ENCODE measurements at places on chromosomes 11 and 22.

DNA sequence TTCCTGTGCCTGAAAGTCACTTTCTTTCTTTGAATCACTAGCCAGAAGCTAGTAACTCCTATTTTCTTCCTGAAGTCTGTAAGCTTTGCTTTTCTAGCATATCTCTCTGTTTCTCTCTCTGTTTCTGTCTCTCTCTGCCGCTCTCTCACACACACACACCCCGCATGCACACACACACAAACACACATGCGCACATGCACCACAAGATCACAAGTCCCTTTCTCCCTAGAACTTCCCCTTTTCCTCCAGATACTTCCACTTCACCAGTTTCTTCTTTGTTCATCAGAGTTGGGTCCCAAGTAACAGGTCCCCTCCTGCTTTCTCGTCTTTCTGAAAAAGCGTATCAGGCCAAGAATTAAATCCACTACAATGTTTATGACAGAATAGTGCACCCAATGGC, 148.5 kb upstream of the HSD17B12 start:
- DNase-seq: no peak

DNA sequence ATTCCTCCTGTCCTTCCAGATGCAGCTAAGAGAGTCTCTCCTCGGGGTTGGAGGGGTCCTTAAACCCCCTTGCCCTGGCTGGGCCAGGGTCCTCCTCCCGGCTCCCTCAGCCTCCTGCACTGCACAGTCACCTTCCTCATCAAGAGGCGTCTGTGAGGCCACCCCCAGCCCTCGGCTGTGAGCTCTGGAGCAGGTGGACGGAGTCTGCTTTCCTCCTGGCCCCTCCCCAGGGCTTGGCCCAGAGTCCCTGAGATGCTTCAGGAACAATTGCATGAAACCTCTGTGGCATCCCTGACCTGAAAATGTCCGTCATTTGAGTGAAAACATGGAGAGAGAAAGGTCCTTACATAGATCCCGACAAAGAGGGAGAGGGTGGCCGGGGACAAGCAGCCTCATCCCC, 6.7 kb upstream of the FGF3 start:
- DNase-seq: no peak

- no peak for DNase-seq
These were observed 824 bp upstream of the CBX6 start for GRCh38 chr22:38872831-38873248.

GRCh38 chr11:119774172-119774763, 45.3 kb upstream of the NECTIN1 start:
- DNase-seq: no peak

DNA sequence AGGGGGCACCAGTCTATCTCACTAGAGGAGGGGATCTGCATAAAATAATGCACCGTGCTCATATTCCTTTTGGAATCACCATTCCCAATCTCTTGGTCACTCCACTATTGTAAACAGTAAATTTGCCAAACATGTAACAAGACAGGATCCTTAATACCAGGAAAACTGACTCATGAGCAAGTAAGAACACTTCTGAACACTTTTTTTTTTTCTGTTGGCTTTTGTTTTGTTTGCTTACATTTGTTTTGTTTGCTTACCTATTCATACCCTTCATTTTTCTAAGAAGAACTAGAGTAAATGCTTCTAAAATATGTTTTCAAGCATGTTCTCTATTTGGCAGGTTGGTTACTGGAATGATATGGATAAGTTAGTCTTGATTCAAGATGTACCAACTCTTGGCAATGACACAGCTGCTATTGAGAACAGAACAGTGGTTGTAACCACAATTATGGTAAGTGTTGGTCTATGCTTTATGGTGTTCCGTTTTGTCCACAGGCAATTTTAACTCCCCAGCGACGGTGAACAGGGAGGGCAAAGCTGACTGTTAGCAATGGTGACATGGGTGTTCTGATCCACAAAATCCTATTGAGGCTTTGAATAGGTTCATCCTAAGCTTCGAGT, 111.8 kb downstream of the MSANTD4 start:
- no peak for DNase-seq

DNA sequence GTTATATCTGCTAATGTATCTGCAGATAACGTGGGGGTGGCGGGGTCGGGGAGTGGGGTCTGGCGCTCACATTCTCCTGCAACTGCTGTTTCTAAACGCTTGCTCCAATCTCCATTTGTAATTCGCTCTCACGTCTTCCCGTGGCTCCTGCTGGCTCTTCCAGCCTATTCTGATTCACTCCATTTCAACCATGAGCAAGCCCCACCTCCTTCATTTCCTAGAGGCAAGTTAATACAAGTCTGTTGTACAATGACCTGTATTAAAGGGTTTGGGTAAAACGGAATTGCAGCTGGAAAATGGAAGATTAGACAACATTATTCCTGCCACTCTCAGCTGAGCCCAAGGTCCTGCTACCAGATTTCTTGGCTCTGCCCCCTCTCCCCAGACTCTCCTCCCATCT, 132.3 kb downstream of the CSNK2A3 start:
- no peak for DNase-seq

- DNase-seq: no peak
These were observed 71.8 kb downstream of the PHF21A start for GRCh38 chr11:46049325-46049897.

DNA sequence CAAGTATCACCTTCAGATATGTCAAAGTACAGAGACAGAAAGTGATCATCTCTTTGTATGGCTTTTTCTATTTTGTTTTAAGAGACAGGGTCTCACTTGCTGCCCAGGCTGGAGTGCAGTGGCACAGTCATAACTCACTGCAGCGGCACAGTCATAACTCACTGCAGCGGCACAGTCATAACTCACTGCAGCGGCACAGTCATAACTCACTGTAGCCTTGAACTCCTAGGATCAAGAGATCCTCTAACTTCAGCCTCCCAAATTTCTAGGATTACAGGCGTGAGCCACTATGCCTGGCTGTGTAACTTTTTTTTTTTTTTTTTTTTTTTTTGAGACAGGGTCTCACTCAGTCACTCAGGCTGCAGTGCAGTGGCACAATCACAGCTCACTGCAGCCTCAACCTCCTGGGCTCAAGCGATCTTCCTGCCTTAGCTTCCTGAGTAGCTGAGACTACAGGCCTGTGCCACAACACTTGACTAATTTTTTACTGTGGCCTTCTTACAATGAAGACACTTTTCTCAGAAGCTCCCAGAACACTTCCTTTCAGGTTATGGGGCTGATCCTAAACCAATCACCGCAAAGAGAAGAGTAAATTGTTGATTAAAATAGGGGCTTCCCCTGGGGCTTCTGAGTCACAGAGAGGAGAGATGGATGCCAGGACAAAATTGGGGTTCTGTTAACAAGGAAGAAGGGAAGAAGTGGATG, 9.0 kb upstream of the HIKESHI start:
- no peak for DNase-seq

DNA sequence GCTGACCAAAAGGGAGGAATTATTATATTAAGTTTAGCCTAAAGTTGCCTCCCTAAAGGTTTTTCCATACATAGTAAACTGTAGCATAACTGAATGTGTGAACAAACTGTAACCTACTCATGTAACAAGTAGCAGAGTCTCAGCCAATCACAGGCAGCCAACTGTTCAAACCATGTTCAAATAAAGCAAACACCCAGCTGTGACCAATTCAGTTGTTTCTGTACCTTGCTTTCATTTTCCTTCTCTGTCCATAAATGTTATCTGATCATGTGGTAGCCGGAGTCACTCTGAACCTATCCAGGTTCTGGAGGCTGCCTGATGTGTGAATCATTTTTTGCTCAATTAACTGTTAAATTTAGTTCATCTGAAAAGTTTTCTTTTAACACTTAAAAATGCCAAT, 373.5 kb downstream of the GUCY1A2 start:
- no peak for DNase-seq

- DNase-seq: no peak
These were observed 79.7 kb upstream of the C11orf87 start for GRCh38 chr11:109342261-109342660.

GRCh38 chr11:16088774-16089173, 267.6 kb downstream of the SOX6 start:
- no peak for DNase-seq

- no peak for DNase-seq
These were observed 14.9 kb downstream of the NCR3LG1 start for GRCh38 chr11:17366495-17366894.

- no peak for DNase-seq
These were observed 340.7 kb downstream of the LARGE1 start for GRCh38 chr22:33579448-33580093.

GRCh38 chr11:109849946-109850345, 243.2 kb upstream of the ZC3H12C start:
- no peak for DNase-seq

GRCh38 chr11:62457478-62457877, 38.6 kb downstream of the SCGB1A1 start:
- DNase-seq: no peak

DNA sequence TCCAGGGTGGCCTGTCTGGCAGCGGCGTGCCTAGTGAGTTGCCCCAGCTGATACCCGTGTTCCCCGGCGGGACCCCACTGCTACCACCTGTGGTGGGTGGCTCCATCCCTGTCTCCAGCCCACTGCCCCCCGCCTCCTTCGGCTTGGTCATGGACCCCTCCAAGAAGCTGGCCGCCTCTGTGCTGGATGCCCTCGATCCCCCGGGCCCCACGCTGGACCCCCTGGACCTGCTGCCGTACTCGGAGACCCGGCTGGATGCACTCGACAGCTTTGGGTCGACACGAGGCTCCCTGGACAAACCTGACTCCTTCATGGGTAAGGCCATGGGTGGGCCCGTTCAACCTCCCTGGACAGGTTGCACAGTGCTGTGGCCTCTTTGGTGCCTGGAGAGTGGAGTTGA, 38.5 kb downstream of the ZC3H7B start:
- no peak for DNase-seq

GRCh38 chr22:35465109-35465701, 65.3 kb downstream of the MCM5 start:
- no peak for DNase-seq

DNA sequence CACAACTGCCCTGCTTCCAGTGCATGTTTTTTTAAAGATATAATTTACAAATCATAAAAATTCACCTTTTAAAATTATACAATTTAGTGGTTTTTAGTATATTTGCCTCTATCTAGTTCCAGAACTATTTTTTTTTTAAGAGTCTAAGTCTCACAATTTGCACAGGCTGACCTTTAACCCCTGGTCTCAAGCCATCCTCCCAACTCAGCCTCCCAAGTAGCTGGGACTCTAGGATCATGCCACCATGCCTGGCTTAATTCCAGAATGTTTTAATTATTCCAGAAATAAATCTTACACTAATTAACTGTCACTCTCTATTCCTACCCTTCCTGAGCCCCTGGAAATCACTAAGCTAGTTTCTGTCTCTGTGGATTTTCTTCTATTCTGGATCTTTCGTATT, 1.4 kb upstream of the ARCN1 start:
- no peak for DNase-seq

DNA sequence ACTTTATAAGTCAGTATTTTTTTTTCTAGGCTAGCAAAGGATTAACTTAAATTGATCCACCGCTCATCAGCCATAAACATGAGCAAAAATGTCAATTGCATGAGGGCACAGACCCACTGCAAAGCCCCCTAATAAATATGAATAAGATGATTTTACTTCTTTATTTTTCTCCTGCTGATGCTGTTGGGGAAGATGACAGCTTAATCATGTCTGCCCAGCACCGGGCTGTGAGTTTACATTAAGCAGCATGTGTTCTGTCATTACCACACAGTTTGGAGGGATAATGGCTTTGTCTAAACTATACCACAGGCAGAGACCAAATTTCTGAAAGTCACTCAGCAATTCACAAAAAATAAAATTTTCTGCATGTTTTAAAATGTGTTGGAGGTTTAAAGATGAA, 346.3 kb downstream of the LRRC4C start:
- no peak for DNase-seq

- no peak for DNase-seq
These were observed 6.6 kb downstream of the CARS1 start for GRCh38 chr11:3050386-3051195.

DNA sequence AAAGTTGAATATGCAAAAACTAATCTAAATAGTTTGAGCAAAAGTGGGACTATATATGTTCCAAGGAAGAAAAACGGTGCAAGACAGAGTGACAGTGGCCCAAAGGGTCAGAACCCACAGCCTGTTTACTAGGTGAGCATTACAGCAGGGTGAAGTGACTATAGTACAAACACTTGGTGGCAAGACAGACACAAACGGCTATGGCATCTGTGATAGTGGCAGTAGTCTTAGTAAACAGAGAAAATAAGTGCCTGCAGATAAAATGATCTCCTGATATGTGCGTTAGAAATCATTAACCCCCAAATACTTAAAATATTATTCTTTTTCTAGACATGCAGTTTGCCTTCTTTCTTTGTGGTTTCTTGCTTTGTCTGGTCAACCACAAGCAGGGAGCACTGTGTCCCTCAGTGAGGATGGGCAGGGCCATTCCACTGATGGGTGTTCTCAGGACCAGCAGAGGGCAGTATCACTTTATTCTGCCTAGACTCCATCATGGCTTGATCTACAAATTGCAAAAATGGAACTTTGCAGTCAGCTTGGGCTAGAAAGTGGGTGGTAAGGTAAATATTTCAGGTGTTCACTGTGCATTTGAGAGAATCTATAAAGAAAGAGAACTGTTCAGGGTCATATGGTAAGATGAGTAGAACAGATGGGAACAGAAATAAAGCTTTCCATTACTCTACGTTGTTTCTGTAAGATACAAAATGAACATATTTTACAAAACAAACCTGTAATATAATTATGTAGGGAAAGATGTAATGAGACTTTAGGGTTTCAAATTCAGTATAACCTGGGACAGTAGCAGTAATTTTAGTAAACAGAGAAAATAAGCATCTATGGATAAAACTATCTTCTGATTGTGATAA, 198.2 kb downstream of the SWAP70 start:
- no peak for DNase-seq

GRCh38 chr11:46976182-46976854, 39.8 kb downstream of the CSTPP1 start:
- DNase-seq: no peak

GRCh38 chr11:123381817-123382554, 48.1 kb upstream of the GRAMD1B start:
- DNase-seq: no peak

DNA sequence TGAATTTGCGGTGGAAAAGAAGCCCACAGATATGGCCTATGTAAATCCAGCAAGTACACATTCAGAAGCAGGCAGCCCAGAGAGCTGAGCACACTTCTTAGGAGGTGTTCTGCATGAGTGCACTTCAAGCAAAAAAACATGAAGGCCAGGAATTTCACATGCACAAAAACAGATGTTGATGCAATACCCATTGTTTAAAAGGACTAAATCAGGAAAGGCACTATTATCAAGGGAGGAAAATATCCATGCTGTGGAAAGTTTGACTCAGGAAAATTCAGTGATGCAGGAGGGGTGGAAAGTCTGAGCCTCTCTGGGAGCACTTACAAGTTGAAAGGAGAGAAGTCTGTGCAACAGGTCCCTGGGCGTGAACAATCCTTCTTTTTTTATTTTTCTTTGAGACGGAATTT, 15.8 kb upstream of the CARS1 start:
- no peak for DNase-seq

- no peak for DNase-seq
These were observed 37.5 kb upstream of the SLC6A5 start for GRCh38 chr11:20561915-20562314.

GRCh38 chr22:44024288-44024921, at the start of gene PARVB:
PARVB (plus strand) TSS chr22:44024302; CDS start chr22:44024340, 38 bp downstream.
- DNase-seq: no peak
